ENCODE measurements at places on chromosomes 7 and 10.
A peak's percentile ranks its signal among the peaks of the same experiment; 100 is the strongest.

DNA sequence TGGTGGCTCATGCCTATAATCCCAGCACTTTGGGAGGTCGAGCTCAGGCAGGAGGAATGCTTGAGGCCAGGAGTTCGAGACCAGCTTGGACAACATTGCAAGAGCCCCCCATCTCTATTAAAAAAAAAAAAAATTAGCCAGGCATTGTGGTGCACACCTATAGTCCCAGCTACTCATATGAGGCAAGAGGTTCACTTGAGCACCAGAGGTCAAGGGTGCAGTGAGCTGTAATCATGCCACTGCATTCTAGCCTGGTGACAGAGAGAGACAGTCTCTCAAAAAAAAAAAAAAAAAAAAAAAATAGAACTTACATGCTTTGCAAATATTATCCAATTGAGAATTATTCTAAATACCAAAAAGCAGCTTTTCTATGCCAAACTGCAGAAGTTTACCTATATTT is 11.0 kb downstream of the KIN start:
- DNase-seq = no peak

GRCh38 chr10:61542596-61542995 is 89.4 kb upstream of the TMEM26 start:
- no peak for DNase-seq

GRCh38 chr7:8260871-8261694 is 884 bp downstream of the ICA1 start:
- peak; percentile 17 for DNase-seq

GRCh38 chr7:5296611-5297226 is 14.0 kb downstream of the SLC29A4 start:
- DNase-seq = peak; percentile 71

DNA sequence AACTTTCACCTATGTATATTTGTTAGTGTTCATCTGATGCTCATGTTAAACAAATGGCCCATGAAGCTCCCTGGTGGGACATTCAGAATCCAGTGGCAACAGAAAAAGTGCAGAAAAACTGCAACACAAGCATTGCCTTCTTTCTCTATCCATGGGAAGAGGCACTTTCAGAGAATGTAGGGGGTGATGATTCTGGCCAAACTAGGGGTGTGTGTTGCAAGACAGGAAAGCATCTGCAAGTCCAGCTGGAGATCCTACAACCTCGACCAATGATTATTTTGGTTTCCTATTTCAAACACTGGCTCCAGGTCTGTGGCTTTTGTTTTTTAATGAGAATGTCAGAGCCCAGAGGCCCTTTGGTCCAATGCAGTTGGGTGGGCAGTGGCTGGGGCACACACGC is 198.7 kb downstream of the CXCL12 start:
- no peak for DNase-seq

DNA sequence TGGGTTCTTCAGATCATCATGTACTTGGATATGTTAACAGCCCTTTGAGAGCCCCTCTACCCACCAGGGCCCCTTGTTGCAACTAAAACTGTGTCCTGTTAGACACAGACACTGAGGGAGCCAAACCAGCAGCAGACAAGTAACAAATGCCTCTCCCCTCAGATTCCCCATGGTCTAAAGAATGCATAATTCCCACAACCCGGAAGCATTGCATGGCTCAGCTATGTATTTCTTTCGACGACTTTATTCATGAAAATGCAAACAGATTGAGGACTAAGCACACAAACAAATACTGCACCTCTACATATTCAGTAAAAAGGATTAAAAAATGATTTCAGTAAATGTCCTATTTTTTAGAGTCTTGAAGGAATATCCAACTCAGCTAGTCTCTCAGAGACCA is 70.1 kb upstream of the HECW1 start:
- DNase-seq = no peak

- DNase-seq = no peak
Measured at GRCh38 chr10:105793071-105793470, 1152.0 kb downstream of the SORCS3 start.

- DNase-seq = no peak
Measured at GRCh38 chr7:101120315-101120714, 6.6 kb upstream of the SERPINE1 start.

DNA sequence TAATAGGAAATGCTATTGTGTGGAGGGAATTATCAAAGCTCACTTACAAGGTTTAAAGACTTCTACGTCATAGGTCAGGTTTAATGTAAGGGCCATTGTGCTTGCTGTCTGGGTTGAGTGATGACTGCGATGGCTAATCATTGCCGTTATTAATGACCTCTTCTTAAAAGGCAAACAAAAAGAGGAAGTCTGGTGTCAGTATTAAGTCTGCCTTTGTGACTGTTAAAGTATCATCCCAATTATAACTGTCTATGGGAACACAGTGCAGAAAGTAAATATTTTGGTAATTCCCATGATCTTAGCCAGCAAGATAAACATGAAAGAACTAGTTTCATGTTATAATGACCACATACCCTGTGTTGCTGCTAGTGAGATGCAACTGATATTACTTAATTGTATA is 382.4 kb downstream of the BBS9 start:
- no peak for DNase-seq

DNA sequence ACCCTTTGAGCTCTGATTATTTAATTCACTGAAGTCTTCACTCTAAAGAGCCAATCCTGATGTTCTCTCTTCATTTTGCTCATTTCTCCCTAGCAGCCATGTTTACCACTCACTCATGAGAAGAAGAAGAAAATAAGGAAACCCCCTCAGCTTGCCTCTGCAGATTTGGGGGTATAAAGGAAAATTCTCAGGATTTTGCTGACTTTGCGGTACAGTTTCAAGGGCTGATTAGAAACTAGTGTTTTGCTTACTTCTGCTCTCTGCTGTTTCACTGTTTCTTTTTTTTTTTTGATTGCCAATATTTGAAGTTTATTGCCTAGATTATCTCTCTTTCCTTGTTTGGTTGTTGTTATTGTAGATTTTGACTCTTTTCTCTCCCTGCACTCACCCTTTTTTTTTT is 23.4 kb downstream of the PCBD1 start:
- no peak for DNase-seq

DNA sequence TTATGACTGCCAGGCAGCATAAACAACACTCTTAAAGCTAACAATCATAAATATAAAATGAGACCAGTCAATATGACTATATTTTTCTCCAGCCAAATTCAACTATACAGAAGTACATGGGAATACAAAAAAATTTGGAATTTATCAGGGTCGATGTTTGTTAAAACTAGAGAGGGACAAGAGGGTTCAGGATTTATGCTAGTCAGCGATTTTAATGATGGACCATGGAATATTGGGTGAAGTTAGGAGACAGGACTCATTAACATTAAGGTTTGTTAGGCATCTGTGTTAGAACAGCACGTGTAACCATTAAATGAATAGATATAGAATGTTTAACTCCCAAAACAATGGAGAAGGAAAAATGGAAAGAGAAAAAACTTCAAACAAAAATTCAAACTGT is 146.2 kb downstream of the SEM1 start:
- DNase-seq = no peak

- no peak for DNase-seq
Measured at GRCh38 chr7:64625114-64626082, 40.5 kb upstream of the ZNF107 start.

DNA sequence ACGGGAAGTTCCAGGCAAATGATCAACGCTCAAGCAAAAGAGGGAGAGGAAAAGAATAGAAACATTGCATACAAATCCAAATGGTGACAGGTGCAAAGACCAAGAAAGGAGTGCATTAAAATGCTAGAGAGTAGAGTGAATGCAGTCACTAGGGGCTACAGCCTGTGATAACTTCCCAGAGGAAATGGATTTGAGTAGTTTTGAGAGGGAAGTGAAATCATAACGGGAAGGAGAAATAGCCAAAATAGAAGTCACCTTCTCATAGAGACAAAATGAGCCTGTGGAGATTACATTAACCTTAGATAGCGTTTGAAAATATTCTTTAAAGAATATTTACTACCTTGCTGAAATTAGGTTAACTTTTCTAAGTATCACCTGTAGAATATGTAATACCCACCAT is 26.5 kb downstream of the NUP42 start:
- DNase-seq = no peak

- no peak for DNase-seq
Measured at GRCh38 chr7:136102881-136103280, 125.7 kb upstream of the MTPN start.

DNA sequence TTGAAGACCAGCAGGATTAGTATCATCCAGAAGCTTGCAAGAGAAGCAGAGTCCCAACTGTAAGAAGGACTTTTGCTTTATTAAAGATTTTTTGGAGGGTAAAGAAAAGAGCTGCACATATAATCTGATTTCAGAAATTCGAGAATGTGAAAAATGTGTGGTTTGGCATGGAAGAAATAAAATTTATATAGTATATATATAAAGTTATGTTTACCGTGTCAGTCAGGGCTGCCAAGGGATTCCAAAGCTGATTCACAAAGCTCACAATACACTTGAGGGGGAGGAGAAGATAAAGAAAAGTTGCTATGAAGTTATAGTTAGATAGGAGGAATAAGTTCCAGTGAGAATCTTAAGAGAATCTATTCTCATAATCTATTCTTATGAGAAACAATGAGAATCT is 231.8 kb upstream of the CACNA2D1 start:
- no peak for DNase-seq

- no peak for DNase-seq
Measured at GRCh38 chr7:100093498-100093897, 4.7 kb downstream of the COPS6 start.

DNA sequence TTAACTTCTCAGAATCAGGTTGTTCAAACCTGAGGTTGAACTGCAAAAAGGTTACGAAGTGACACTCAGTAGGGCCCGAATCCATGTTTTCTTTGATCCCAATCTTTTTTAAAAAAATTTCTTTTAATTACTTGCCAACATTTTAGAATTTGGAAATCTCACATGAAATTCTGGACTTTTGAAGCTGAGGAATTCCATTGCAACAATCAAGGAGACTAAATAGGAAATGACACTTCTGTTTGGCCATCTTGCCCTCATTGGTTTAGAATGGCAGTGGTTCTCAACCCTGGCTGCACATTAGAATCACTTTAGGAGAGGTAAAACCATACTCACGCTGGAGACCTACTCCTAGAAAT is 471 bp upstream of the TOMM7 start:
- no peak for DNase-seq

GRCh38 chr10:5645375-5645774 is 21.0 kb downstream of the ASB13 start:
- DNase-seq = no peak

DNA sequence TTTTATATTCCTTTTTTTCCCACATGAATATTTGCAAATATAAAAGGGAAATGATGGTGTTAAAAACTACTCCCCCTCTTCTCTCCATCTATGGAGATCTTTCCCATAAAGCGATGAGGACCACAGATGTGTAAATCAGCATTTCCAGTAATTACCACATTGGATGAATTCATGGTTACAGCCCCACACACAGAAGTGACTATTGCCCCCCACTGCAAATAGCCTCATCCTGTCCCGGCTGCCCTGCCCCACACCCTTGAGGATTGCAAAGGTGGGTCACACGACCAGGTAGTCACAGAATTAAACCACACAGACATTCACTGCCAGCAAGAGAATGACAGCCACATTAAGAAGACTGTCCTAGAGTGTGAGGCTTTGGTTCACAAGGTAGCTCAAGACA is 145.1 kb downstream of the DOCK4 start:
- no peak for DNase-seq

GRCh38 chr7:118590107-118590506 is 365.6 kb downstream of the ANKRD7 start:
- no peak for DNase-seq

GRCh38 chr7:15820319-15820718 is 133.8 kb upstream of the MEOX2 start:
- DNase-seq = no peak

DNA sequence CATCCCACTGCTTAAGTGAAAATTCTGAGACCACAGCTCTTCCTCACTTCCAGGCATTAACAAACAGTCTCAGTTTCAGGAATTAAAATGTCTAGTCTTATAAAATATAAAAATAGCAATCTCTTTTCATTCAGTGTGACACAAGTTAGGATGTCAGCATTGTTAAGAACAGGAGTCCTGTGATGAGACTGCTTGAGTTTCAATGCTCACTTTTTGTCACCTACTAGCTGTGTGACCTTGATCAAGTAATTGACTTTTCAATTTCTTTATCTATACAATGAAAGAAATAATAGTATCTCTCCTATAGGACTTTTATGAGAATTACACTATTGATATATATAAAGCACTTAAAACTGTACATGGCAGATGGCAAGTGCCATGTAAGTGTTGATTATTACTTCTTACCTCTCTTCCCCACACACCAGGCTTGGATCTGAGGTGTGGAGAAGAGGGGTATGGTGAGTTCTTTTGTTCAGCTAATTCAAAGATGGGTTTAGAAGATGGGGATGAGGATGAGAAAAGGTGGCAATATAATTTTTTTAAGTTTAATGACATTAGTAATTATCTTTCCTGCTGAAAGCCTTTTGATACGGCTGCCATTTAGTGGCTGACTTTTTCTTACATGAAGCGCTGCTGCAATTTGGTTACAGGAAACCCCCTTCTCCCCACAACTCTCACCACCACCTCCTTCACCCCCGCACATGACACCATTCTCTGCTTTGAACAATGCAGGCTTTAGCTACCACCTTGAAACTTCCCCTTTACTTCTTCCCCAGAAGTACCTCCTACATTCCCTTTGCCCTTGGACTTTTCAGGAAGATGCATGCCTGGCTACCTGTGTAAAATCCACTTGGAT is 20.8 kb upstream of the HYAL4 start:
- DNase-seq = peak; percentile 37

GRCh38 chr10:63738410-63738809 is 217.2 kb downstream of the REEP3 start:
- DNase-seq = no peak

DNA sequence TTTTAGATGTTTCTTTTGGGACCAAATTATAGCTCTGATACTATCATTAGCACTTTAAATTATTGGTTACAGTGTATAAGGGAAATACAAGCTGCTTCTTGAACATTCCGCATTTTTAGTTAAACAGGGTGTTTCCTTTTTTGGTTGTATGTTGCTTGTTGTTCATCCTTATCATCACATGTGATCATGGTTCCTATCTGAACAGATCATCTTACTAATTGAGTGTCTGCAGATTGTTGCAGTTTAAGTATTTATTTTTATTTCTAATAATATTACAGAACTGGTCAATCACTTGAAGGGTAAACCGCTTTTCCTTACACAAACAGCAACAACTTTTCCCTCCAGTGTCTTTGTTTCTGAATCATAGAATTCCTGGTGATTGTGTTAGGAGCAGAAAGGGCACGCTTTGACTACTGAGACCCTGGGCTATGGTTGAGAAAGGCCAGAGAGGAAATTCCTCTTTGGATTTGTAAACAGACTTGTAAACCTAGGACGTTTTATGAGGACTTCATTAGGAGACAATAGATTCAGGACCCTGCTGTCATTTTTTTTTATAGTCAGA is 37.2 kb downstream of the CHN2 start:
- no peak for DNase-seq

All from T-helper 2 cell (primary cell).